Stimulated activated CD4-positive, alpha-beta T cell treated with anti-CD3 and anti-CD28 coated beads, Interleukin-4, amount 100 ng/mL, for 4 hours (primary cell): ENCODE measurements at places on chromosomes 7 and 10.

DNA sequence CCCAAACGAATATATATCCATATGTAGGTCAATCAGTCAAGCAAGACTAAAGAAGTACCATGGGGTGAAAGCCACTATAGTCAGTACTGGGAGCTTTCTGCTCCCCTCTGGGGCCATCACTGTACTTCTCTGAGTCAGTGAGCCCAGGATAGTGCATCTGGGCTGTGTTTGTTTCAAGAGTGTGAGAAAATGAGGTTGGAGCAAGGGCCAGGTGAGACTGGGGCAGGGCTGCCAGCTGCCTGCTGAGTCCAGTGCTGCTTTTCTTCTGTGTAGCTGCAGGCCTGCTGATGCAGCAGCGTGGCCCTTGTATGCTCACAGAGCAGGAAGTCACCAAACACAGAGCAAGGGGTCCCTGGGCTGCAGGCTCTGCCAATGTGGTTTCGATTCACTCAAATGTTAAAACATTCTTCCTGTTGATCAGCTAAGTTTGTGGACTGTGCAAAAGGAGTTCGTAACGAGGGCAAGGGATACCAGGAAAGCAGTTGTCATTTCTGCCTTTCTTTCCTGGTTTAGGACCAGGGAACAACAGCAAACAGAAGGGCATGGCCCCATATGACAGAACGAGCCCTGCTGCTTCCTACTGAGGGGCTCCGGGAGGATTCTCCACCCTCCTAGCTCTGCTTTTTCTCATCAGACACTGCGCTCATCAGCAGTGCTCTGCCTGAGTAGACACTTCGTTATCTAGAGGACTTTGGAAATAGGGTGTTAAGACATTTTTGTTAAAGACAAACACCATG is 65.4 kb upstream of the TNS3 start:
- no peak for DNase-seq

- DNase-seq = no peak
Measured at GRCh38 chr7:124959676-124960075, 30.1 kb upstream of the POT1 start.

GRCh38 chr7:101545441-101546190 is 83.5 kb downstream of the MYL10 start:
- DNase-seq = no peak

DNA sequence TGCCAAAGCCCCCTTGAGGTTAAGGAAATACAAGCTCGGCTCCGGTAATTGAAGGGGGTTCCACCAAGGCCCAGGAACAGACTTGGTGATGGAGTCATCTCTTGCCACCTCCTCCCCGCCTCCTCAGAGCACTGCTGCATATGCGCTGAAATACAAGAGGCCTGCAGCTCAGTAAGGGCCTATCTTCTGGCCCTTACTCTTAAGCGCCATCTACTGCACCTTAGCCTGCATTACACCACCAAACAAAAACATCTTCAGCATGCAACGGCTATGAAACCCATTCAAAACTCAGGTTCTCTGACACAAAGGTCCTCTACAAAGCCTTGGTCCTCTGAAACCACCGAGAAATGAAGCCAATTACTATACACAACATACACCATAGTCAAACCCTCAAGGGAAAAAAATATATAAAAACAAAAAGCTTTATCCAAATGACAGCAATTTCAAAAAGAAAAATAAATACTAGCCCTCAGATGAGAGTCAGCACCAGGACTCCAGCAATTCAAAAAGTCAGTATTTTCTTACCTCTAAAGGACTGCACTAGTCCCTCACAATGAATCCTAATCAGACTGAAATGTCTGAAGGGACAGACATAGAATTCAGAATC is 176.8 kb upstream of the TBX20 start:
- DNase-seq = no peak

- no peak for DNase-seq
Measured at GRCh38 chr10:72784551-72785351, 92.8 kb downstream of the MCU start.
